ENCODE measurements at places on chromosomes 12 and 14.

DNA sequence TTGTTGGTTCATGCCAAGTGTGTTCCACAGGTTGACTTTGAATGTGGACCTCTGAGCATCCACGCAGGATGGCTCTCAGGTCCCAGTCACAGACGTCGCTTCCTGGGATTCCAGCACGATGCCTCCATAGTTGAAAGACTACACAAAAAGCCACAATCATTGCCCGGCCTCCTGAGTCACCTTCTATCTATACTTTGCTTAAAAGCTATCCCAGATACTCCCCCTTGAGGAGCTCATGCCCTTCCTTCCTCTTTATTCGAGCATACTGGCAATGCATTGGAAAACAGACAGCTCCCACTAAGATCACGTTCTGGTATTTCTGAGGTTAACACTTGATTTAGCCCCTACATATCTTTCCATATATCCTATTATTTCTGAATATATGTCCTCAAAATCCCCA is 40.1 kb downstream of the ZNF664 start:
- DNase-seq: no peak

- no peak for DNase-seq
Measured at GRCh38 chr12:53676656-53677015, 753 bp upstream of the ATP5MC2 start.

GRCh38 chr14:74663884-74664283 is 49.0 kb downstream of the AREL1 start:
- no peak for DNase-seq

- no peak for DNase-seq
Measured at GRCh38 chr12:5467931-5468330, 36.0 kb downstream of the NTF3 start.

DNA sequence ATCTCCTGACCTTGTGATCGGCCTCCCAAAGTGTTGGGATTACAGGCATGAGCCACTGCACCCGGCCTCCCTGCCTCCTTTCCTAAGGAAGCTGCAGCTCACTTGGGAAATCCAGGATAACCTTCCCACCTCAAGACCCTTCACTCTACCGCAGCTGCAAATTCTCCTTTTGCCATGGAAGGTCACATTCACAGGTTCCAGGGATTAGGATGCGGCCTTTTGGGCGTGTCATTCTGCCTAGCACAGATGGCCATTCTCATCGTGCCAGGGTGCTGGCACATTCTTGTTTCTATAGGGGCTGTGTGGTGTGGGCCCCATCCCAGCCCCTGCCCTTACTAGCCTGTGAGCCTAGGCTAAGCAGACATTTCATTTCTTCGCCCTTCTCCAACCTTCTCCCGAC is 219.9 kb downstream of the CHST11 start:
- DNase-seq: no peak

GRCh38 chr14:47778631-47779030 is 103.2 kb upstream of the MDGA2 start:
- no peak for DNase-seq

- no peak for DNase-seq
Measured at GRCh38 chr12:104737791-104738301, 220.2 kb downstream of the SLC41A2 start.

DNA sequence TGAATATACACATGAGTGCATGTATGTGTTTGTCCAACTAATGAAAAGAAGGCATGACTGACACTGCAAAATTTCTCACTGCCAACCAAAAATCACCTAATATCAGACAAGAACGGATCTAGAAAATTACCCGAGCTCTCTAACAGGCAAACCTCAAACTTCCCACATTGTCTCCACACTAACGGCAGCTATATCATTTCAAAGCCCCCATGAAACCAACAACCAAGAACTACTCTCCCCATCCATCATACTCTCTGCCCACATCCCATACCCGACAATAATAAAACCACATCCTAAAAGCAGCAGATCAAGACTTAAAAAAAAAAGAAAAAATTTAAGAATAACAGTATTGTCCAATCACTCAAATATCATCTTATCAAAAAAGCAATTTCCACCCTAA is 227.1 kb downstream of the CEP128 start:
- no peak for DNase-seq

DNA sequence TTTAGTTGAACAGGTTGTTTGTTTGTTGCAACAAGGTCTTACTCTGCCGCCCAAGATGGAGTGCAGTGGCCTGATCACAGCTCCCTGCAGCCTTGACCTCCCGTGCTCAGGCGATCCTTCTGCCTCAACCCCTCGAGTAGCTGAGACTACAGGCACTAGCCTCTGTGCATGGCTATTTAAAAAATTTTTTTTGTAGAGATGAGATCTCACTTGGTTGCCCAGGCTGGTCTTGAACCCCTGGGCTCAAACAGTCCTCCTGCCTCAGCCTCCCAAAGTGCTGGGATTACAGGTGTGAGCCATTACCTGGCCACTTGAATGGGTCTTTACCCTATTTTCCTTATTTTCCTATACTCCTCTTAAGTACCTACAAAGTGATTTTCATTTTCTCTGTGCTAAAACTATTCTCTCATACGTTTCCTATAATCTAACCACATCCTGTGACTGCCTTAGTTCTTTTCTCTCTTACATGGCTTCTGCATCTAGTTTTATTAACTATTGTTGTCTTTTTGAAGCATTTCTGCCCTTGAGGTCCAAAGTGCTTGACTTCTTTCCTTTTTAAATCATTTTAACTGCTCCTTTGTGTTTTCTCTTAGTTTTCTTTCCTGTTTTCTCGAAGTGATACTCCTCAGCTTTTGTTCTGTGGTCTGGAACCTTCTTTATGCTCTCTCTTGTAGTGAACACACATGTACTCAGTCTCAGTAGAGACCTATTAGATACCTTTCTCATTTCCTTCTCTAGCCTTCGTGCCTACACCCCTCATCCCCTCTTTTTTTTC is 14.1 kb downstream of the GPX2 start:
- DNase-seq: no peak

DNA sequence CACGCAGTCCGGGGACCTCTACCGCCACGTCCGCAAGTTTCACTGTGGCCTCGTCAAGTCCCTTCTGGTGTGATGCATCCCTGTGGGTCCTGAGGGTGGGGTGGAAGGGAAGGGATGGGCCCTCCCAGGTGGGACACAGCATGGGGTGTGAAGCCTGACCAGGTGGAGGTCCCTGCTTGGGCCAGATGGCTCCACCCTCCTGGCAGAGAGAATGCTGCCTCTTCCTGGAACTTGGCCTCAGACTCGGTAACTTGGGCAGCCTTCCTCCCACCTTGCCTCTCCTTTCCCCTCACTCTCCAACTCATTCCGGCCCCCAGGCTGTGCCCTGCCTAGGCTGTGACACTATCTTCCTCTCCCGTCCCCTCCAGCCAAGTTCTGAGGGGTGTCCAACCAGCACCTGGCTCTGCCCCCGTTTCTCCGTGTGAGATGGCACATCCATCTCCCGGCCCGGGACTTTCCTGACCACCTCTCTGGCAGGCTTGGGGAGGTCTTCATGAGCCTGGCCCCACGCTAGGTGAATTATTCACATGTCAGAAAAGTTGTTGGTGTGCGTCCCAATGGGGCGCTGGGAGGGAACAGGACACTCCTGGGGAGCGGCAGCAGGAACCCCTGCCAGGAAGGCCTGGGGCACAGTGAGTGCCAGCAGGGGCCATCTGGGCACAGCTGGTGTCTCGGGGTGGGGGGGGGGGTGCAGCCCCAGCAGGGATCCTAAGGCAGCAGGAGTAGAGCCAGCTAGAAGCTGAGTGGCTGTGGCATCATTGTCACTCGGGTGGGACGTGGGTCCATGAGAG is 1.7 kb downstream of the ZBTB42 start:
- no peak for DNase-seq

GRCh38 chr14:104784218-104784568 is 11.4 kb downstream of the AKT1 start:
- DNase-seq: no peak

GRCh38 chr12:53070877-53071492 is 8.2 kb downstream of the SPRYD3 start:
- no peak for DNase-seq

DNA sequence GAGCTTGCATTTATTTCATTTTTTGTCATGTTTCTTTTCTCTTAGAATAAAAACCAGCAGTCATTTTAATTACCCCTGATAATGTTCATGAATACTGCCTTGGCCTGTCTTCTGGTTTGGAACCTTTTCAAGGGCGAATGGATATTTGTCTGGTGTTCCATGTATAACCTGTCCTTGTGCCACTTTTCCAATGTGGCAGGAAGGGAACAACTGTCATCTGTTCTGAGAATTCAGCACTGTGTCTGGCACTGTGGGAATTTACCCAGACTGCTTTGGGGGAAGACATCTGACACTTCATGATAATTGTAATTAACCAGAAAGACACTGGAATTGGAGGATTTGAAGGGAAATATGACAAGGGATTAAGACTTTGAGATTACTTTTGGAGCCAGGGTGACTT is 352.8 kb downstream of the APAF1 start:
- no peak for DNase-seq

DNA sequence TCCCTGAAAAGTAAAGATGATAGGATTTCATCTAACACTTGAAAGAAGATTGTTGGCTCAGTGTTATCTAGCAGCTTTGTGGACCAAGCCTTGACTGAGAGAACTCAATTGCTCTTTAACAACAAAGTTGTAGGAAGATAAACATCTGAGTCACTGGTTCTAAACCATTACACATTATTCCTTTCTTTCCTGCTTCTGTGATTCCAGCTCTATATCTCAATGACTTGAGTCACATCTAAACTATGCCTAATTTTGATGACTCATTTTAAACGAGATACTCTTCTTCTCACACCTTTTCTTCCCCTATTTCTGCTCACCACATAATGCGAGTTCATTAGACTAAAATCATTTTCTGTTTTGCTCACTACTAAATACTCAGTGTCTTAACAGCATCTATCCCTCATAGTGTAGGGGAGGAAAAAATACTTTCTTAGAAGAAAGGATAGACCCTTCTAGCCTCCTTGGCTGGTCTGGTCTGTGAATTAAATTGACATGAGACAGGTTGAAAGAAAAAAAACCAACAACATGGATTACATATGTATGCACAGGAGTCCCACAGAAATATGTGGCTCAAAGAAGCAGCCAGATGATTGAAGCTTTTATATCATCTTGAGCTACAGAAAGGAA is 201.4 kb downstream of the C12orf50 start:
- no peak for DNase-seq

DNA sequence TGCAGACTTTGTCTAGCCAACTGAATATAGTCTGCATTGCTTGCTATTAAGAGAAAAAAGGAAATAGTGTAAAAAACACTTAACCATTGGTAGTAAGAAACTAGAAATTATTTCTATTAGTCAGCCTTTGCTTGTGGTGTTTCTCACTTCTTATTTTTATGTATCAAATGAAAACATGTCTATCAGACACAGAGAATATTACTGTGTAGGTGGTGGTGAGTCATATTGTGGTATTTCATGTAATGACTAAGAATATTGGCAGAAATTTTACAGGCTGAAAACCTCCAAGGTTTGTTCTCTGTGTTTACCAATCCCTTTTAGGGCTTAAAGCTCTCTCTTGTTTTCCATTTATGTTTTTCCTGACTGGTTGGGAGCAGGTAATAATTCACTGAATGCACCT is 87.2 kb downstream of the DAAM1 start:
- no peak for DNase-seq

DNA sequence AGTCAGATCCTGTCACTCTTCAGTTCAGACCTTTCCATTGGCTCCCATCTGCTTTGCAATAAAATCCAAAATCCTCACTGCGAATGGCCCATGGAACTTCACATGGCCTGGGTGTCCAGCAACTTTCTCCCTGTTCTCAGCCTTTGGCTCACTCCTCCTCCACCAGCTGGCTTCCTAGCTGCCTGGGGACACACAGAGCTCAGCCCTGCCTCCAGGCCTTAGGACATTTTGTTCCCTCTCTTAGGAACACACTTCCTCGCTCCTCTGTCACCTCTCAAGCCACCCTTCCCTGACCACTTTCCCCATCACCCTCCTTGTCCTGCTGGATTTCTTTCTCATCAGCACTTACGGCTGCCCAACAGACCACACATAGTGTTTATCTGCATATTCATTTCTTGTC is 419.6 kb downstream of the MED13L start:
- DNase-seq: no peak

DNA sequence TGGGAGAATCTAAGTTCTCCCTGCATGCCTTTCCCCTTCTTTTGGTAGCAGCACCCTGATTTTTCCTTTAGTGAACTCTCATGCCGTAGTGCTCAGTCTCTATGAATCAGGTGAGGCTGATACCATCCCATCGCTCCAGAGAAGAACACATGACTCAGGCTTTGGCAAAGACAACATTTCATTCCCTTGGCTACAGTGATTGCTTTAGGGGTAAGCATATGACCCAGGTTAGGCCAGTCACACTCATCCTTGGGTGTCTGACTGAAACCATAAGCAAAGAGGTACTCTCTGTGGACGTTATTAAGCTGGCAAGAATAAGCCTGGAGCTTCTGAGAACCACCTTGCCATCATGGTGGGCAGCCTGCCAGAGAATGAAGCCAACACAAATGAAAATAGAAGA is 141.8 kb downstream of the MYRFL start:
- no peak for DNase-seq

GRCh38 chr12:40351976-40352375 is 127.2 kb downstream of the LRRK2 start:
- DNase-seq: no peak

DNA sequence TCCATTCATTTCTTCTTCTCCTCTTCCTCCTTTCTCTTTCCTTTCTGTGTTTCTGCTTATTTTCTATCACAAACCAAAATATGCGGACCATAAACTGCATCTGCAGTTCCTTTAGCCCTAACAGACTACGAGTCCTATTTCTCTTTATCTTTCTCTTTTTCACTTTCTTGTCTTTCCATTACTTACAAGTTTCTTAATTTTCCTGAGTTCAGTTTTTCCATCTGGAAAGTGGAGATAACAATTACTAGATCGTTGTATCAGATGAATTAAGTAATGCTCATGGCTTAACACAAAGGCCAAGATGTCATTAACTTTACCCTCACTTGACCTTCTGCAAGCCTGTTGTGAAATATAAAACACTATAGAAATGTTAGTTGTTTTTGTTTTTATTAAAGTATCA is 983 bp upstream of the COPS7A start:
- DNase-seq: no peak

- DNase-seq: no peak
Measured at GRCh38 chr12:116520801-116521471, 38.2 kb upstream of the MAP1LC3B2 start.

GRCh38 chr12:32501835-32502333 is 102.5 kb downstream of the FGD4 start:
- DNase-seq: peak; percentile 89

- no peak for DNase-seq
Measured at GRCh38 chr12:2051700-2052621, 826 bp upstream of the CACNA1C start.

- DNase-seq: no peak
Measured at GRCh38 chr14:74634964-74635363, 22.9 kb upstream of the LTBP2 start.

GRCh38 chr14:65377576-65377975 is 35.0 kb upstream of the FUT8 start:
- DNase-seq: no peak

- DNase-seq: no peak
Measured at GRCh38 chr14:35229084-35229791, 62.9 kb upstream of the PSMA6 start.

- DNase-seq: no peak
Measured at GRCh38 chr14:35558680-35559079, 24.7 kb downstream of the INSM2 start.

Data from vagina (tissue), 2 donors.